ENCODE measurements at places on chromosomes 1 and 21. TPM values are rescaled to one million over a fixed set of nuclear protein-coding genes. Genes with fewer than 3 reads are reported as not detected.

DNA sequence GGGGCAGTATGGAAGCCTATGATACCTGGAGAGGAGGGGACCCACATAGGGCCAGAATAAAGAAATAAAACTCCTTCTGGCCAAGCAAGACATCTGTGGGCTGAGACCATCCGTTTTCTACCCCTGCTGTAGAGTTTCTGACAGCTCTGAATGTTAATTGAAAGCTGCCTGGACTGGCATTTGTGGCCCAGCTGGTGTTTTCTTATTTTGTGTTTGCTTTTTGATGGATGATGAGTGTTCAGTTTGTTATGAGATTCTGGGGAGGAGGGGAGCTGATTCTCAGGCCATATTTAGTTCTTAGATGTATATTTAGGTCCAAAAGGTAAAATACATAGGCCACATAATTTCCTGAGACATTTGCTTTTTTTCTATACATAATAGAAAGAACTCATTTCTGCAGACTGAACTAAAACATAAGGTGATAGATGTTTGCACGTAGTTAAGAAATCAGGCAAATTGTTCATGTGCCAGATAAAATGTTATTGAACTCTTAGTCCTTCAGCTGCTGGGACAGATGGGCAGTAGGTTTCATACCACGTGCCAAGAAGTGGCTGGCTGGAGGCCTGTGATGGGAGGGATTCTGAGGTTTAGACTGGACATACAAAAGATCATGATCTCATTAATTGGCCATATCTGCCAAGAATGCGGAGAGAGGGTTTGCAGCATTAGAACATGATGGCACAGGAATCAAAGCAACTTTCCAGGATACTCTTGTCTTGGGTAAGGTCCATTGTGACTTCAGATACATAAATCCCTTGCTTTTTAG lies 54.1 kb downstream of the DSCAM start:
- DNase-seq: no peak

Gene LRRC39
- total RNA-seq: 0.48 TPM

GRCh38 chr1:203673550-203674411 lies 47.1 kb downstream of the ATP2B4 start:
- peak; percentile 51 for DNase-seq

- DNase-seq: peak; percentile 19
Measured at GRCh38 chr1:11693024-11693590, 1.6 kb downstream of the DRAXIN start.

Gene S100A12
- total RNA-seq: not detected

Gene CELF3
- 2.7 TPM for total RNA-seq

DNA sequence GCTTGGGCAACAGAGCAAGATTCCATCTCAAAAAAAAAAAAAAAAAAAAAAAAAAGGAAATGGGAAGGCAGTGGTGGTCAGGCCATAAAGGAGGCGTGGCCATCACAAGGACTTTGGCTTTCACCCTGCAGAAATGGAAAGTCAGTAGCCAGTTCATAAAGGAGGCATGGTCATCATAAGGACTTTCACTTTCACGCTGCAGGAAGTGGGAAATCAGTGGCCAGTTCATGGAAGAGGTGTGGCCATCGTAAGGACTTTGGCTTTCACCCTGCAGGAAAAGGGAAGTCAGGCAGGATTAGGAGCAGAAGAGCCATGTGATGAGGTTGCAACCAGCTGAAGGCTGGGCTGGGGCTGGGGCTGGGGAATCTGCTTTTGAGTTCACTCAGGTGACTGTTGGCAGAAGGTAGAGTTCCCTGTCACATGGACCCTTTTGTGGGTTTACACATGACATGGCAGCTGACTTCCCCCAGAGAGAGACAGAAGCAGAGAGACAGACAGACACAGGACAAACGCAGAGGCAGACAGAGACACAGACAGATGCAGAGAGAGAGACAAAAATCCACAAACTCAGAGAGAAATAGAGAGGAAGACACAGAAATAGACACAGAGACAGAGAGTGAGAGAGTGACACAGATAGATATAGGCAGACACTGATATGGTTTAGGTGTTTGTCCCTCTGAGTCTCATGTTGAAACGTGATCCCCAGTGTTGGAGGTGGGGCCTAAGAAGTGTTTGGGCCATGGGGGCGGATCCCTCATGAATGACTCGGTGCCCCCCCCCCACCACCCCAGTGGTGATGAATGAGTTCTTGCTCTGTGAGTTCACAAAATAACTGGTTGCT lies 263.9 kb upstream of the KAZN start:
- DNase-seq: no peak

Gene ASTN1
- total RNA-seq: 0.27 TPM

DNA sequence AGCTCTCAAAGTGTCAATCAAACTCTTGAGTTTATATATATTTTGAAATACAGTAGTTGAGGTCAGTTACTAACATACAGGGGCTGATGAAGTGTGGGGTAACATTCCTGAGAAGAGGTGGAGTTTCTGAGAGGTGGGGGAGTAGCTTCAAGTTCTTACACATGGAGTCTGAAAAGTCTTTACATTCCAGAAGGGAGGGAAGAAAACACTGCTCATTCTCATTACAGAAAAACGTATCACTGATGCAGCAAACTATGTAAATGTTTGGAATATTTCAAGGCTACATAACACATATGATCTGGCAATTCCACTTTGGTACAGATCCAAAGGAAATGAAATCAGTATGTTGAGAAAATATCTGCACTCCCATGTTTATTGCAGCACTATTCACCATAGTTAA lies 1065.8 kb upstream of the B3GALT2 start:
- DNase-seq: no peak

GRCh38 chr21:41680444-41681347 lies 86.2 kb downstream of the RIPK4 start:
- no peak for DNase-seq

- DNase-seq: no peak
Measured at GRCh38 chr1:28426831-28427230, 57.3 kb downstream of the PHACTR4 start.

- no peak for DNase-seq
Measured at GRCh38 chr21:35920436-35920835, 139.9 kb downstream of the SETD4 start.

Gene TFF2
- not detected for total RNA-seq

DNA sequence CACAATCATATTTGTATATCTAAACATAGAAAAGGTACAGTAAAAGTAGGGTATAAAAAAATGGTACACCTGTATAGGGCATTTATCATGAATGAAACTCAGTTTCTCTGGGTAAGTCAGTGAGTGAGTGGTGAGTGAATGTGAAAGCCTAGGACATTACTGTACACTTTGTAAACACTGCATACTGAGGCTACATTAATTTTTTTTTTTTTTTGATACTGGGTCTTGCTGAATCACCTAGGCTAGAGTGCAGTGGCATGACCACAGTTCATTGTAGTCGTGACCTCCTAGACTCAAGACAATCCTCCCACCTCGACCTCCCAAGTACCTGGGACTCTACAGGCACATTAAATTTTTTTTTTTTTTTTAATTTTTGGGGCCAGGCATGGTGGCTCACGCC lies 27.8 kb downstream of the FBXO28 start:
- no peak for DNase-seq

GRCh38 chr1:54453509-54453908 lies 47.3 kb upstream of the SSBP3 start:
- DNase-seq: no peak

DNA sequence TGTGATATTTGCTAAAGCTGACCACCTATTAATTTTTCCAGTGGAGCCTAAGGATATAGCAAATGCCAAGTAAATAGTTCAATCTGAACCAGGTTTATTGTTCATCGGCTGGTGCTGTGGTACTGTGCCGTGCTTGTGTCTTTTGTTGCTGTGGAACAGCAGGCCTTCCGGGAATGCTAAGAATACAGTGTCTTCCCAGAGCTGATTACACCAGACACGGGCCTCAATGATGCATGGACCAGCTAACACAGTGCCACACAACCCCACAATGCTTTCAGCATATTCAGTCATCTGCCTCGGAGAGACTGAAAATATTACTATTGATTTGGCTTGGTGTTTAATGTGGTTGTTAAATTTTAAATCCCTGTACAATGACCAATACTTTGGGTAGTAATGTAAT lies 415.4 kb downstream of the PTBP2 start:
- DNase-seq: no peak

Gene PRKAA2
- 2.6 TPM for total RNA-seq

- DNase-seq: peak; percentile 83
Measured at GRCh38 chr1:32893198-32894018, 7.1 kb downstream of the HPCA start.

Gene ABCA4
- not detected for total RNA-seq

- DNase-seq: no peak
Measured at GRCh38 chr1:232204269-232204668, 425.7 kb downstream of the SIPA1L2 start.

DNA sequence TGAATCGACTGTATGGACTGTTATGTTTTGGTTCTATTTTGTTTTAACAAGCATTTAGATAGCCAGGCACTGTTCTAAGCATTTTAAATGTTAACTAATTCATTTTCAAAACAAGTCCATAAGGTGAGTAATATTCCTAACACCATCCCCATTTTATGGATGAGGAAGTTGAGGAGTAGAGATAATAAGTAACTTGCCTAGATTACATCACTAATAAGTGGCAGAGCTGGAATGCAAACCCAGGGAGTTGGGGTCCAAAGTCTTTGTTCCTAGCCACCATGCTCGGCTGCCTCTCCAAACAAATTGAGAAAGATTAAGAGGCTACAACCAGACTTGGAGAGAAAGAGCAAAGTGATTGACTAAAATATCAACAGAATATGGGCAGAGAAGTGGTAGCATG lies 12.6 kb upstream of the LEPR start:
- DNase-seq: no peak

Gene F13B
- total RNA-seq: not detected

- no peak for DNase-seq
Measured at GRCh38 chr1:95223110-95223509, 10.9 kb upstream of the RWDD3 start.

GRCh38 chr1:6860401-6860800 lies 75.1 kb downstream of the CAMTA1 start:
- DNase-seq: no peak

Gene RHD
- total RNA-seq: not detected

DNA sequence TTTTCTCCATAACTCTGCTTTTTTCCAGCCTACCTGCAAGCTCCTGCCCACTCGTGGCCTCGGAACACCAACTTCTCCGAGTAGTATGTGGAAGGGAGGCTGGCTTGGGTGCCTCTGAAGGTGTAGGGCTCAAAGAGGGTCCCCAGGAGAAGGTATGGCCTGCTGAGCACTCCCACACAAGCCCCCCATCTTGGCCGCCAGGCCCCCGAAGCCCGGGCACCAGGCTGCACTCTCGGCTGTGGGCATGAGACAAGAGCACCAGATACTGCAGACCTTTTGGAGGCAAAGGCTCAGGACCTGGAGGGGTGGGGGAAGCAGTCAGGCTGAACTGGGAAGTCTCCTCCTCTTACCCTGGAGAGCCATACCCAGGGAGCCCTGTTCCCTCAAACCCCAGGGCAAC lies 1.7 kb downstream of the ZNF692 start:
- no peak for DNase-seq

DNA sequence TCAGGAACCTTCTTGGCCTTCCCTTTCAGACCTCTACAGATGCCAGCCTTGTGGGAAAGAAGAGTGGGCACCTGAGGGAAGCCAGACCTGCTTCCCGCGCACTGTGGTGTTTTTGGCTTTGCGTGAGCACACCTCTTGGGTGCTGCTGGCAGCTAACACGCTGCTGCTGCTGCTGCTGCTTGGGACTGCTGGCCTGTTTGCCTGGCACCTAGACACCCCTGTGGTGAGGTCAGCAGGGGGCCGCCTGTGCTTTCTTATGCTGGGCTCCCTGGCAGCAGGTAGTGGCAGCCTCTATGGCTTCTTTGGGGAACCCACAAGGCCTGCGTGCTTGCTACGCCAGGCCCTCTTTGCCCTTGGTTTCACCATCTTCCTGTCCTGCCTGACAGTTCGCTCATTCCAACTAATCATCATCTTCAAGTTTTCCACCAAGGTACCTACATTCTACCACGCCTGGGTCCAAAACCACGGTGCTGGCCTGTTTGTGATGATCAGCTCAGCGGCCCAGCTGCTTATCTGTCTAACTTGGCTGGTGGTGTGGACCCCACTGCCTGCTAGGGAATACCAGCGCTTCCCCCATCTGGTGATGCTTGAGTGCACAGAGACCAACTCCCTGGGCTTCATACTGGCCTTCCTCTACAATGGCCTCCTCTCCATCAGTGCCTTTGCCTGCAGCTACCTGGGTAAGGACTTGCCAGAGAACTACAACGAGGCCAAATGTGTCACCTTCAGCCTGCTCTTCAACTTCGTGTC lies 995 bp upstream of the ZBTB48 start:
- DNase-seq: no peak

GRCh38 chr1:208807446-208808127 lies 563.4 kb upstream of the PLXNA2 start:
- DNase-seq: no peak

DNA sequence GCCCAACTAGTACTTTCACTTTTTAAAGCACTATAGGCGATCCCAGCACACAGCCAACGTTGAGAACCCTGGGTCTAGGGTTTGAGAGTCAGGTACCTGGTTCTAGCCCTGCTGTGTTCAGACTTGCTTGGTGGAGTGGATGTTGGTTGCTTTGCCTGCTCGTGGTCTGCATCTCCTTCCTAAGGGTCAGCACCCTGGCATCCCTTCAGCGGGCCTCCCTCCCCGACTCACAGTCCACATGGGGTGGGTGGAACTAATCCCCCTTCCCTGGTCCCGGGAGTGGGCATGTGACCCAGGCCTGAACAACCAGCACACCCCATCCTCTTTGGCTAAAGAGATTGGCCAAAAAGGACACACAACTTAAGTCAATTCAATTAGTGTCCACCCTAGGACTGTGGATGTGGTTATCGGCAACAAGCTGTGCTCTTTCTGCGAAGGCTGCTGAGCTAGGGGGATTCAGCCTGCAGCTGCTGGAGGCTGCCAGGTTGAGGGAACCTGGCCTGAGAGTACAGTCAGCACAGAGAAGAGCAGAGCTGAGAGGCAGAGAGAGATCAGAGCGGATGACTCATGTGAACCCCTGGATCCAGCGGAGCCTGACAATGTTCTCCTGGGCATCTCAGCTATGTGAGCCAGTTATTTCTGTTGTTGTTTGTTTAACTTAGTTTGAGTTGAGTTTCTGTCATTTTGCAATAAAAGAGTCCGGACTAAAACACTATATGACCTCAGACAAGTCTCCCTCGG lies 138.9 kb downstream of the ACTL8 start:
- no peak for DNase-seq

Gene LCK
- total RNA-seq: 8.7 TPM

Gene AMY1B
- total RNA-seq: not detected

DNA sequence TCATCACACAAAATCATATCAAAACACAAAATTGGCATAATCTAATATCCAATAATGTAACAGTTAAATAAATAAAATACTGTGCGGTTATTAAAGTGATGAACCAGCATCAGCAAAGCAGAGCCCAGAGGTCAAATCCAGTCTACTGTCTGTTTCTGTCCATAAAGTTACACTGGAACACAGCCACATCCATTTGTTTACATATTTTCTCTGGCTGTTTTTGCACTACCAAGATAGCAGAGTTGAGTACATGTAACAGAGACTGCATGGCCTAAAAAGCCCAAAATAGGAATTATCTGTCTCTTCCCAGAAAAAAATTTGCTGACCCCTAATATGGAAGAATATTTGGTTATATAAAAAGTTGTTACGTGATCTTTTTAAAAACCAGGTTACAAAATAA lies 242.2 kb upstream of the DMRTA2 start:
- DNase-seq: no peak
